T-helper 1 cell (primary cell): ENCODE measurements at places on chromosomes 2 and 18.
A peak's percentile ranks its signal among the peaks of the same experiment; 100 is the strongest.

GRCh38 chr2:190947711-190948251 is 66.2 kb downstream of the STAT1 start:
- DNase-seq, result no peak

DNA sequence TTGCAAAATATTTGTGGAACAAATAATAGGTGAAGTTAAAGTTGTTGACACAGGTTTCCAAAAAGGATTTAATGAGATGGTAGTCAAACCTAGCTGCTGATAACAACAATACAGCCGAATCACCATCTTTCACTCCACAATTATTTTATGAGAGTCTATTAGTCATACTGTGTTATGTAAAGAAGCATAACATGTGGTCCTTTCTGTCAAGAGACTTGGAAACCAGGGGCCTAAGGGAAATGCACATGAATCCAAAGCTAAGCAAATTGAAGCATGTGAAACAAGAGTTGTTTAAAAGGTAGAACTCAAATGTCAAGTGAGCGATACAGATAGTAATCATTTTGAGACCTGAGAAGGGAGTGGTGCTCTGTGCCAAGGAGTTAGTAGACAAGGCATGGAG is 16.0 kb downstream of the CD28 start:
- DNase-seq, result no peak

DNA sequence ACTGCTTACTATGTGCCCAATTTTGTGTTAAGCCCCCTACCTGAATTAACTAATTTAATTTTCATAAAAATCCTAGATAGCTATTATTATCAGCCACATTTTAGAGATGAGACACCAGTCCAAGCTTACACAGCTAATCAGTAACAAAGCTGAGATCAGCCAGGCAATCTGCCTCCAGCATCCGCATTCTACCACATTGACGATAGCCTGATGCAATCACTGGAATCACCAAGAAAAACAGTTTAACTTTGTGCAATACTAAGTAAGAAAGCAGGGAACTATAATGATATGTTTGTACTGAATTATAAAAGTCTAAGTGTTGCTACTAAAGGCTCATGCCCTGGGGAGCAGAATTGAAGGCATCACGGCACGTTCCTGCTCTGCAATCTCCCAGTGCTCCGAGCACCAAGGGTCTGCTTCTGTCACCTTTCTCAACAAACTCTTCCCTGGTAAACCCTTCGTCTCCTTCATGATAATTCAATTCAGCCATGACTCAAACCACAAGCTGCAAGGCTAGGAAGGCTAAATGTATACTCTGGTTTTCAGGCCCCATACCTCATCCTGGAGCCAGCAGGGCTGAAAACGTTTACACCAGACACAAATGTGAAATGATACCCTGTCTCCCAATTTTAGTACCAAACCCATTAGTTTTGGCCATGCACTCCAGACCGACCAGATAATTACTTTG is 19.4 kb downstream of the KANSL3 start:
- no peak for DNase-seq

- DNase-seq, result no peak
Observed at GRCh38 chr2:11257964-11258363, 86.5 kb downstream of the ROCK2 start.

GRCh38 chr18:43563780-43564179 is 286.5 kb upstream of the SYT4 start:
- no peak for DNase-seq

- DNase-seq, result no peak
Observed at GRCh38 chr2:39210846-39211245, 32.9 kb downstream of the CDKL4 start.

DNA sequence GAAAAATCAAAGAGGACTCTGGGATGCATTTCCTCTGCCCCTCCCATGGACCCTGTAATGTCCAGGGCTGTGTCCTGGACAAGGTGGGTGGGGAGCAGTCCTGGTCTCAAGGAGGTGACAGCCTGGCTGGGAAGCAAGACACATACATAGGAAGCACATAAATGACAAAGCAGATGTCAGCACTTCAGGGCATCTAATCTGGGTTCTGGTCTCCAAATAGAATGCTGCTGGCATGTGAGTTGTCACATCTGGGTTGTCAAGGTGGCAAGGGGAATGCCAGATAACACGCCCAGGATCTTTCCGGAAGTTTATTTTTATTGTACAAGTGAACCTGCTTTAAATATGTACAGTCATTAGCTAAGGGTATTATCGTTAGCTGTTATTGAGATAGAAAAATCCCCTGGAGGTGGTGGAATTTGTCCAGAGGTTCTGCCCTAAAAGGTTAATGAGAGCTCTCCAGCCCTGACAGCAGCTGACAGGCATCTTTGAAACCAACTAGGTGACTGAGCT is 5.6 kb downstream of the IL1F10 start:
- no peak for DNase-seq

- DNase-seq, result no peak
Observed at GRCh38 chr2:130819608-130820278, 17.0 kb upstream of the ARHGEF4 start.

- DNase-seq, result no peak
Observed at GRCh38 chr2:227450926-227451654, 20.9 kb upstream of the AGFG1 start.

GRCh38 chr2:18659915-18660314 is 70.5 kb upstream of the NT5C1B start:
- no peak for DNase-seq

DNA sequence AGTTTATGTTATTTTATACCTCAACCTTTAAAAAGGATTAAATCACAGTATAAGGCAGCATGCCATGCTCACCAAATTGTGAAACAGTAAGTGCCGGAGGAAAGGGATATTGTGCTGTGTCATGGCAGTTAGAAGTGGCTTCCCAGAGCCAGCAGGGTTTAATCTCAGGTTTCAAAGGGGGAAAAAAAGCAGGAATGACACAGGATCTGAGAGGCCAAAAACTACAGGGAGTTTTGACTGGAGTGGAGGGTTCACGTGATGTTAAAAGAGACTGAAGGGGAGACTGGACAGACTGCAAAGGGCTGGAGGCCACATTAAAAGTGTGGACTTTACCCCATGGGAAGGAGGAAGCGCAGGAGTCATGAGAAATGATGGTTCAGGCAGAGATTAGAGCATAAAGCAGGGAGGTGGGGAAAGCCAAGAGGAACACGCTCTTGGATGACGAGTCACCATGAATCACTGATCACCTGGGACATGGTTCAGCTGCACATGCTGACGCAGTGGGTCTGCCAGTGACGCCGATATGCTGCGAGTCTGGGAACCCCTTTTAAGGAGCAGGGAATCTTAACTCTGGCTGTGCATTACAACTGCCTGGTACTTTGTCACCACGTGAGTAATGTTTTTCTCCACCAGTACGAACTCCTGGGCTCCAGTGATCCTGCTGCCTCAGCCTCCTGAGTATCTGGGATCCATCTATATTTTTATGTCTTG is 6.1 kb downstream of the CHMP1B start:
- DNase-seq, result no peak

- no peak for DNase-seq
Observed at GRCh38 chr2:29106980-29107388, 8.2 kb upstream of the CLIP4 start.

GRCh38 chr18:39951142-39951720 is 2003.8 kb upstream of the PIK3C3 start:
- no peak for DNase-seq

DNA sequence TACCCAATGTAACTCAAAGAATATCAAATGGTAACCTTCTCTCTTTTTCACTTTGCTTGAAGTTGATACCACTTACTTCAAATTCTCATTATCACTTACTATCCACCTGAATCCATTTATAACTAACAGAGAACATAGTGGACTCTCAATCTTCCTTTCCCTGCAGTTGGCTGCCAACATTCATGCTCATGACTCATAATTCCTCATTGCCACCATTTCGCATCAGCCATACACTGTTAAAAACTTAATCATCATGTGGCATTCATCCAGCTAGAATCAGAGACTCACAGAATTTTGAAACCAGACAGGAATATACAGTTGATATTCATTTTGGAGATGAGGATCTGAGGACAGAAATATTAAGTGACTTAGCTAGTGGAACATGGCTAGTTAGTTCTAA is 56.8 kb downstream of the SLC4A10 start:
- DNase-seq, result no peak

- DNase-seq, result no peak
Observed at GRCh38 chr2:45763255-45763654, 111.8 kb downstream of the PRKCE start.

- no peak for DNase-seq
Observed at GRCh38 chr2:216807857-216808272, 52.0 kb downstream of the TNP1 start.

DNA sequence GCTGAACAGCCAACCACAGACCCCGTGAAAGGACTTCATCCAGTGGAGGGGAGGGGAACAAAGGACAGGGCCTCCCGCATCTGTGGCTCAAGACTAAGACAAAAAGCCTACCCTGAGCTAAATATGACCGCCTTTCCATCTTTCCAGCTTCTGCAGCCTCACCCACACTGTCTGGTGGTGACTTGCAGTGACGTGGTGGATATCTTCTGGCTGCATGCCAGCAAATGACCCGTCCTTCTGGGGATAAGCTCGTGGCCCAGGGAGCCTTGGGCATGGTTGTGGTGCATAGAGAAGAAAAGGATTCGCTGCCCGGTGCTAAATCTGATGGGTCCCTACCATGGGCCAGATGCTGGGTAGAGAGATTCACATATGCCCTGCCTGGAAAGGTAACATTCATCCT is 8.7 kb upstream of the NGEF start:
- DNase-seq, result no peak

GRCh38 chr2:136957044-136957443 is 191.7 kb downstream of the THSD7B start:
- no peak for DNase-seq

GRCh38 chr2:235390108-235390815 is 103.6 kb upstream of the AGAP1 start:
- DNase-seq, result peak; percentile 37

DNA sequence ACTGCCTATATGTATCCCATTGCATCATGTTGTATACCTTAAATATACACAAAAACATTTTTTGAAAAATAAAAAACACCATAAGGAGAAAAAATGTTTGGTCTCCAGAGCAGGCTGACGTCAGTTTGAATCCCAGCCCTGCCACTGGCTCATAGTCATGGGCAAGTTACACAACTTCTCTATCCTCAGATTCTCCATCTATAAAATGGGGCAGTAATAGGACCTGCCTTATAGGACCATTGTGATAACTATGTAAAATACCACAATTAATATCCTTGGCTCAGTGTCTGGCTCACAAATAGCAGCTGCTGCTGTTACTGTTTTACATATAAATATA is 135.6 kb downstream of the SMAD7 start:
- DNase-seq, result no peak

- no peak for DNase-seq
Observed at GRCh38 chr18:12254820-12255511, 805 bp downstream of the CIDEA start.

DNA sequence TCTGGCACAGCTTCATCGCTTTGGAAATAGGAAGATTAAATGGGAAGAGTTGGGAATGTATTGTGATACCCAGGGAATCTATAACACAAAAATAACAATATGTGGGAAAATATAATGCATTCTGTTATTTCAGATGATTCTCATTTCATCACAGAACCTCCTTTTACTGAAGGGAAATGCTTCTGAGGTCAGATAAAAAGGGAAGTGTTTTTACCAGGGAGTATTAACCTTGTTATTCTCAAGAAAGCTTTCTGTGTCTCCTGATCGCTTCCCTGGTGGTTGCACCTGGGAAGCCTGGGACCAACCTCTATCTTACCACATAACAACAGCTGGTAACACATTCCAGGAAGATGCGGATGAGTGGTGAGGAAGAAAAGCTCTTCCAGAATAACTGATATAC is 47.2 kb downstream of the SCG2 start:
- DNase-seq, result no peak

GRCh38 chr18:77151772-77152520 is 19.4 kb upstream of the MBP start:
- no peak for DNase-seq

- no peak for DNase-seq
Observed at GRCh38 chr2:2577407-2577831, 246.3 kb upstream of the MYT1L start.

GRCh38 chr18:36511791-36512352 is 214.4 kb downstream of the FHOD3 start:
- DNase-seq, result no peak

DNA sequence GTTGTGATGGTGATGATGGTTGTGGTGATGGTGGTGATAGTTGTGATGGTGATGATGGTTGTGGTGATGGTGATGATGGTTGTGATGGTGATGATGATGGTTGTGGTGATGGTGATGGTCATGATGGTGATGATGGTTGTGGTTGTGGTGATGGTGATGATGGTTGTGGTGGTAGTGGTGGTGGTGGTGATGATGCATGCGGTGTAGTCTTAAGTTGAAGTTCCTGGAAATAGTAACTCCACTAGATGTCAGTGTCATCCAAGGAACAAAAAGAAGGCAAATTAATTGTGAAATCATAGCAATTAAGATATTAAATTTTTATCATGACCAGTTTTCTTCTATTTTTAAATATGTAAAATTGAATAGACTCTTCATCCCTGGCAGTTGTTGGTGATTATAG is 309.2 kb downstream of the AGAP1 start:
- DNase-seq, result no peak

- no peak for DNase-seq
Observed at GRCh38 chr2:102139851-102140250, 2.7 kb upstream of the IL1R1 start.

DNA sequence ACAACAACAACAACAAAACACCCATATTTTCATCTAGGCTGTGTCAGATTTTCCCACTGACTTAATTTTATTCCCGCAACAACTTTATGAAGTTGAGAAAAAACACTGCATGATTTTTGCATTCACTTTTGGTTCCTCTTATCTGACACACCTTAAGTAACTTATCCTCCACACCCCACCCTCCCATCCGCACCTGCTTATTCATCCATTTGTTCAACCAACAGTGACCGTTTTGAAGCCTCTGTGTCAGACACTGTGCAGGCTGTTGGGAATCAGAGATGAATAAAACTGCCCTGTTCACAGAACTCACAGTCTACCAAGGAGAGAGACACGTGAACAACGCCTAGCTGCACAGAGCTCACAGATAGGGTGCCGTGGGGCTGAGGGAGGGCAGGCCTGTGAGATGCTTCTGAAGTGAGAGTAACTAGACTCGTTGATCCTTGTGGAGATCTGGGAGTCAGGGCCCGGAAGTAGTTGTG is 7.4 kb downstream of the CNNM4 start:
- DNase-seq, result no peak

- DNase-seq, result peak; percentile 16
Observed at GRCh38 chr18:51153659-51154371, 43.7 kb downstream of the MEX3C start.

- no peak for DNase-seq
Observed at GRCh38 chr18:65990944-65991708, 240.3 kb downstream of the CDH7 start.
